ENCODE measurements at places on chromosomes 7 and 10.
A peak's percentile ranks its signal among the peaks of the same experiment; 100 is the strongest.

DNA sequence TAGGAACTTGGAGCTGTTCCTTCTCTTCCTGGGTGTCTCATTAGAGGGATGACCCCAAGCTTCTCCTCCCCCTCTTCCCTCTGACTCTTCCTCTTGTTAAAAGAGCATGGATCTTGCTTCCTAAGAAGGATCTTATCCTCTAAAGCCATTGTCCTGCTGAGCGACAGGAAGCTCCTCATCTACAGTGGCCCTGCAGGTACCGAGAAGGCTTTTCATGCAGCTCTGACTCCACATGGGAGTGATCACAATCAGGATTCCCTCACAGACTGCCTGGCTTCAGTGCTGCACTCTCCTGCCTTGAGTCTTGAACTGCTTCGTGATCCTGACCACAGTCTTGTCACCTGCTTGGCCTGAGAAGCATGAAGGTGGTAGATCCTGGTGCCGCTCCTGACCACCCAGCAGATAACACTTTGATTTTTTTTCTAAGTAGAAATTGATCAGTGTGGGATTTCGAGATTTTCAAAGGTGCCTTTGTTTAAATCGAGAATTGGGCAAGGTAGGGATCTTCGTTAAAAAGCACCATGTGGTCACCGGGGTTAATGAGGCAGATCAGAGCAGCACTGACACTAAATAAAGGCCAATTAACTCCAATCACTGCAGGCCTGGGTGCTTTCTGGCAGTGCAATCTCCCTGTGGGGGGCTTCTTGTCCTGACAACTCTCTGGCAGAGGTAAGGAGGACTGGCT lies 376.4 kb downstream of the NRG3 start:
- no peak for DNase-seq

GRCh38 chr10:91590904-91591796 lies 41.7 kb downstream of the PPP1R3C start:
- no peak for DNase-seq

GRCh38 chr7:27836536-27836935 lies 96.6 kb downstream of the TAX1BP1 start:
- no peak for DNase-seq

DNA sequence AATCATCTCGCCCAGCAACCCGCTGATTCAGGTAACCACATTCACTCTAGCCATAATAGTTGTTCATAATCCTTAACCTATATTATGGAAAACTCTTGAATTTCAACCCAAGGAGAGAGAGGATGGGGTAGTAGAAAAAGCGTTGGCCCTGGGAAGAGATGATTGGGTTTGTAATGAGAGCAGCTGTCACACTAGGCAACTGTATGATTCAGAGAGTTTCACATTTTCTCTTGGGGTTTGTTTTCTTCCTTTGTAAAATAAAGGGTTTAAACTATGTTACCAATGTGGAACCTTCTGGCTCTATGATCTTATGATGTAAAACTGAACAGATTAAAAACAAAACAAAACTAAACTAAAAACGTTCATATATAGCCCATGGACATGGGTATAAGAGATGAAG lies 705.2 kb upstream of the IGFBP3 start:
- DNase-seq = no peak

GRCh38 chr7:81583882-81584533 lies 185.8 kb downstream of the HGF start:
- no peak for DNase-seq

GRCh38 chr10:73655257-73655989 lies 406 bp downstream of the SYNPO2L start:
- DNase-seq = no peak

- no peak for DNase-seq
Measured at GRCh38 chr7:111789870-111790269, 227.6 kb upstream of the IMMP2L start.

GRCh38 chr10:30782537-30783461 lies 153.2 kb upstream of the LYZL2 start:
- peak; percentile 2 for DNase-seq

DNA sequence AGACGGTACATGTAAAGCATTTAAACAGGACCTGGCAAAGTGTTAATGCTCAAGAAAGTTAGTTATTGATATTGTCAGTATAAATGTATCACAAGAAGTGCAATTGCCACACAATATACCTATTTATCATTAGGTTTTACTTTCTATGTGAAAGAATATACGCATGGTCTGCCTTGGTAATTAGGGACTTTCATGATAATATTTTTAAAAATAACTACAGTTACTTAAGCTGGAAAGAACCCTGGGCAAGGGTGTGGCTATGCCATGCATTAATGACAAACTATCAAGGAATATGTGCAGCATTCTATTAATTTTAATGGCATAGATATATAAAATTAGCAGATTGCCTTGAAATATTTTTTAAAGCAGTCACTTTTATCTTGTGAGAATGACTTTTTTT lies 191.2 kb downstream of the CSTF2T start:
- no peak for DNase-seq

DNA sequence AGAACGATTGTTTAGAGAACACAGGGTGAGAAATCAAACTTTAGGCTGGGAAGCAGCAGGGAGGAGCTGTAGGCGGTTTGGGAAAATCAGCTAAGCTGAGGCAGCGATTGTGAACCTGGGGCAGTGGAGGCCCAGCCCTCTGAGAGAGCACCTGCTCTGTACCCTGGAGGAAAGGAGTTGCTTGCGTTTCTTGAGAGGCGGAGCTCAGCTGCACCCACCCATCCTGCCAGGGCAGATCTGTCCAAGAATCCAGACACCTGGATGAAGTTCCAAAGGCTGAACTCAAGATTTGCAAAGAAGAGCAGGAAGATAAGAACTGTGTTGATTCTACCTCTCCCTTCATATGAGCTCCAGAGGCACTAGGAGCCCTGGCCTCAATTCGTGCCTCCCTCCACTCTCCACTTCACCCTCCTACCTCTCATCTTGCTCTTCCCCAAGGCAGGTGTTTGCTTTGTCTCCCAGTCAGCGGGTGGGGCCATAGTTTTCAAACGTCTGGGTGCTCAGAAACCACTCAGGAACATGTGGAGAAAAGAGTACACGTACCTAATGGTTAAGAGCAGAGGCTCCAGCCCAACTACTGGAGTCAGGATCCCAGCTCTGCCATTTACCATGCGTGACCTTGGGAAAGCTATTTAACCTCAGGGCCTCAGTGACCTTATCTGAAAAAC lies 21.5 kb upstream of the TMEM213 start:
- DNase-seq = no peak

DNA sequence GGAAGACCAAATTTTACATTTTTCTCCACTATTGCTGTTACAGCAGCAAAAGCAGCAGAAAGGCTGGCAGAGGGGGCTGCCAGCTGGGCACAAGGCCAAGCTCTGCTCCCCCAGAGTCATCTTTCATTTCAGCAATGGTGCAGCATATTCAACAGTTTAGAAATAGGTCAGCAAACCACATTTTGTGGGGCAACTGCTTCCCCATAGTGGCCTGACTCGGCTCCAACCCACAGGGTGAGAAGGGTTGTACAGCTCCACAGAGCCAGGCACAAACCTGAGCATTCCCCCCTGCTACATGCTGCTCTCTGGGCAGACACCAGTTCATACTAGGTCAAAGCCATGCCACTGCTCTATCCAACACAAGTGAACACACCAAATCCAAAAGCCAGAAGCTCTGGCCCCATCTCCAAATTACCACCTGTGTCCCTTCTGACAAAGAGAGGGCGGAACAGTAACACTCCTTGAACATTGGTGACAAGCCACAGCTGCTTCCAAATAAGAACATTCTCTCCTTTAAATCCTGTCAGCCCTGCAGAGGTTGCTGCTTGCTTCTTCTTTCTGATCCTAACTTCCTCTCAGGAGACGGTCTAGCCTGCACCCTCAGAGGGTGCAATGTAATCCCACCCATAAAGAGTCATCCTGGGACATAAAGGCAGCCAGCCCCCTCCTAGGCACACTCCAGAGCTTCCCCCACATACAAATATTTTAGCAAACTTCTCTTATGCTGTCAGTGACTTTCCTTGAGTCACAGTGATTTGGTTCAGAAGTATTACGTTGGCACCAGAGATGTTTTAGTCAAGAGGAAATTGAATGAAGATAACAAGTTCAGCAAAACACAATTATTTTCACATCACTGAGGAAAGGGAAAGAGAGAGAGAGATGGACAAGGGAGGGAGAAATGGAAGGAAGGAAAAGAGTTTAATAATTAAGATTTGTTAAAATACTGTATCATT lies 39.0 kb upstream of the SLIT1 start:
- DNase-seq = no peak

DNA sequence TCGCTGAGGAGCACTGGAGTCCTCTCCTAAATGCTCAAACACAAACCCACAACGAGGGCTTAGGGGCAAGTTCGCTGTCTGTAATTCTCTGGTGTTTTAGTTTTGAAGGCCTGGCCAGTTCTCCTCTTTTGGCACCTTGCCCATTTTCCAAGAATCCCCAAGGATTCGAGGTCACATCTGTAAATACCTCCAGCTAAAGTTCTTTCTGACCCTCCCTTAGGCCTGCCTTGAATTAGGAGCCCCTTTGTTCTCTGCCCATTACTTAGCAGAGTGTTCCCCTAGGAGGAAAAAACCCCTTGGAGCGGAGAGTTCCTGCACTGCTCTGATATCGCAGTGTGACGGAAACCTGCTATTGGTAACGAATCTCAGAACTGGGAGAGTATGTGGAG lies 743 bp upstream of the PYROXD2 start:
- DNase-seq = no peak

Data from SIG-M5 (cell line).